ENCODE measurements at places on chromosomes 11 and 22. TPM values are rescaled to one million over a fixed set of nuclear protein-coding genes. Genes with fewer than 3 reads are reported as not detected.

Gene MYEOV
- 1.0 TPM for total RNA-seq

Gene AMPD3
- 1.5 TPM for total RNA-seq

Gene IFITM1
- total RNA-seq = 1,631 TPM

Gene DEUP1
- total RNA-seq = not detected

Gene TIMP3
- total RNA-seq = 13.3 TPM
